ENCODE measurements at places on chromosomes 11 and 22. TPM values are rescaled to one million over a fixed set of nuclear protein-coding genes. Genes with fewer than 3 reads are reported as not detected.

Gene FAM181B
- total RNA-seq, result 0.05 TPM

Gene NLRP14
- total RNA-seq, result not detected

Gene MMP1
- 0.87 TPM for total RNA-seq

Gene OR4D5
- total RNA-seq, result not detected

Gene OR2AG2
- not detected for total RNA-seq

Gene ZFPL1
- 28.5 TPM for total RNA-seq

Gene FXYD2
- total RNA-seq, result 16.3 TPM

Gene OR10S1
- not detected for total RNA-seq

Gene MOGAT2
- total RNA-seq, result 0.05 TPM

Gene HEPHL1
- total RNA-seq, result not detected

Gene GGT1
- total RNA-seq, result 100 TPM

Gene ABCC8
- 2.7 TPM for total RNA-seq

Gene SPI1
- total RNA-seq, result not detected

Gene FAM180B
- total RNA-seq, result not detected

Gene CELF1
- total RNA-seq, result 53.7 TPM

Gene KCNC1
- total RNA-seq, result 0.06 TPM

Gene LRRC56
- 0.40 TPM for total RNA-seq

Gene OR8A1
- not detected for total RNA-seq

Gene CYP2D6
- 0.31 TPM for total RNA-seq

Gene RAG2
- not detected for total RNA-seq

Gene CNTF
- 1.3 TPM for total RNA-seq

Gene OR52N4
- total RNA-seq, result not detected

Gene DPAGT1
- total RNA-seq, result 44.7 TPM

Gene SLC22A25
- total RNA-seq, result not detected

Gene WT1
- total RNA-seq, result 6.1 TPM

Gene CCDC15
- 0.54 TPM for total RNA-seq

Gene XKR3
- total RNA-seq, result not detected

Gene ANO5
- 2.3 TPM for total RNA-seq

Gene RFPL2
- 0.19 TPM for total RNA-seq

Gene SLC22A9
- not detected for total RNA-seq

Gene KRTAP5-2
- not detected for total RNA-seq

Gene GP1BB
- total RNA-seq, result 0.73 TPM

All from A549 treated with DMSO at 1 μM for 4 hours (cell line).